ENCODE measurements at places on chromosomes 16 and 17.

GRCh38 chr17:43546319-43547188, at the start of gene ETV4:
TSS of gene ETV4 (minus strand) at chr17:43546340. CDS start at chr17:43545617, 723 bp downstream.
- peak; percentile 79 for DNase-seq

GRCh38 chr17:42809250-42809649, 10.6 kb downstream of the CNTD1 start:
- DNase-seq = peak; percentile 26

GRCh38 chr16:22687031-22687530, 126.9 kb upstream of the HS3ST2 start:
- DNase-seq = no peak

GRCh38 chr17:48735062-48735351, 6.5 kb upstream of the HOXB13 start:
- DNase-seq = no peak

DNA sequence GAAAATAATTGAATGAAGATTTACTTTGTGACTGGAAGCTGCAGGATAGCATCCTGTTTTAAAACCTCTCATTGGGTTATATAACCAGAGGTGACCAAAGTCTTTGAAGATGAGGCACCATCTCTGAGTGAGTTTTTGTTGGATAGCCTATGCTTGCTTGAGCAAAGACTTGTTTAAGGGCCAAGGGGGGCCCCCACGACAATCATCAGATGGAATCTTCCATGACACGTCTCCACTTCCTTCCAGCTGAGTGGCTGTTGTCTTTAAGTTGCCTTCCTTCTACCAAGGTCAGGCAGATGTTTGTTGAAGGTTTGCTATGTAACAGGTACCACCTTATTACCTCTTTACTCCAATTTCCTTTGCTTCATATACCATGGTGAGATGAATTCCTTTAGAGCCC, 188.8 kb downstream of the PRKCA start:
- no peak for DNase-seq

- DNase-seq = peak; percentile 2
Observed at GRCh38 chr17:58755577-58756245, at the start of gene PPM1E. TSS of gene PPM1E (plus strand) at chr17:58755854.

- no peak for DNase-seq
Observed at GRCh38 chr17:39933912-39934311, 6.4 kb downstream of the LRRC3C start.

DNA sequence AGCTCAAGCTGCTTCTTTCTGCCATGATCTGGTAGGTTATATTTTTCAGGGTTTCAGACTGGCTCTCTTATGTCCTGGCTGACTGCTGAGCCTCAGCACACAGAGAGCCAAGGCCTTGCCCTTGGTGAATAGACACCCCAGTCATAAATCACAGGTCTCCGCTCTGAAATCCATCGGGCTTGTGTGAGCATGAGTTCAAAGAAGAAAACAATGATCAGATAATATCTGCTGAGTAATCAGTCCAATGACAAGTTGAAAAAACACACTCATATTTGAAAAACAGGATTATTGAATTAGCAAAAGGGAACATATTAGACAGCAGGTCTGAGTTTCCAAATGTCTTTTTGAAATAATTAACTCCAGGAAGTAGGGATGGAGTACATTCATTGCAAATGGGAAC, 51.1 kb upstream of the NDRG4 start:
- DNase-seq = no peak

DNA sequence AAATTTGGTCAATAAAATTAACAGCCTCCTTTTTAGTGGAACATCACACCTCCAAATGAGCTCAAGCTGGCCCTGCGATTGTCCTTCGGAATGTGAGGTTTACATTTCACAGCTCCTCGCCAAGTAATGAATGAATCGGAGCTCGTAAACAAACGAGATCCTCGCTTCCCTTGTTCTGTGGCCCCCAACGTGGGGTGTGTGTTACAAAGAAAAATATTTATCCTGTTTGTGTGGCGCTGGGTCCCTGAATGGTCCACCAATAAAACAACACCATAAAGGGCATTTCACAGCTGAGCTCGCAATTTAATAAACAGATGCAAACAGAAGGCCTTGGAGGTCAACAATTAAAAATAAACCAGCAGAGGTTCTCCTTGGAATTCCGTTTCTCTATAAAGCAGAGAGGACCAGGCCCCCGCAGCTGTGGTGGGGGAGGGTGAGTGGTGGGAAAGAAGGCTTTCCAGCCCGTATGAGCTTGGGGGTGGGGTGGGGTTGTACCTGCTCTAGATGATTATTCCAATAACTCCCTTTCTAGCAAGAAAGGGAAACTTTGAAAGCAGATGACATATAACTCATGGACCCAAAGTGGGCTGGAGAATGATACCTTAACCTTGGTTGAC, 393.9 kb upstream of the SALL1 start:
- DNase-seq = no peak

DNA sequence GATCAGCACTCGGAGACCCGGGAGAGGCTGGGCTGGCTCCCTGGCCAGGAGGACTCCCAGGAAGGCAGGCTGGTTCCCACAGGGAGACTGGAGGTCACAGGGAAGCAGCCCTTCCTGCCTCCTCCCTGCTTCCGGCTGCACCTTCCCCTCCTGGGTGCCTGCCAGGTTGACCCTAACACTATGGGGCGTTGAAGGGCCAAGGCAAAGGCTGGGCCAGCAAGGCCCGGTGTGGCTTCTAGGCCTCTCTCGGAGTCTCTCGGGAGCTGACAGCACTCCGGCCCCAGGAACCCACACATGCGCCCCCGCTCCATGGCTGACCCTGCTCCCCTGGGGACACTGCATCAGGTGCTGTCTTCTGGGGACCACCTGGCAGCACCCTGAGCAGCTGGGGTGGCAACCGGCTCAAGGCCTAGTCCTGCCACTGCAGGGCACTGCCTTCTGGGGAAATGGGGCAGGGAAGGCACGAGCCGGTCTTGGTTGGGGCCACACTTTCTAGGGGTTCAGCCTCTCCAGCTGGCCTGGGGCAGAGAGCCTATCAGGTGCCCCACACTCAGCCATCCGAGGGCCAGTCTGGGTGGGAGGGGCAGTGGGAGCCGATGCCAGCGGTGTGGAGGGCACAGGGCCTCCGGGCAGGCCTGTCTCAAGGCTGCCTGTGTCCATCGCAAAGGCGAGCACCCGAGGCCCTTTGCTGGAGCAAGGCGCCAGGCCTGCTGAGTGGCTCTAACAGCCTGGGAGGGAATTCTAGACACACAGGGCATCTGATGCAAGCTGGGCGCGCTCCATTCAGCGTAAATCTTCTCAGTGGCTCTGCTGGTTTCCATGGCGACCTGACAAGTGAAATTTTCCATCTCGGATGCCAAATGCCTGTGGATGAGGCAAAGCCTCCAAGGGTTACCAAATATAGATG, 5.6 kb upstream of the MTSS2 start:
- peak; percentile 96 for DNase-seq

DNA sequence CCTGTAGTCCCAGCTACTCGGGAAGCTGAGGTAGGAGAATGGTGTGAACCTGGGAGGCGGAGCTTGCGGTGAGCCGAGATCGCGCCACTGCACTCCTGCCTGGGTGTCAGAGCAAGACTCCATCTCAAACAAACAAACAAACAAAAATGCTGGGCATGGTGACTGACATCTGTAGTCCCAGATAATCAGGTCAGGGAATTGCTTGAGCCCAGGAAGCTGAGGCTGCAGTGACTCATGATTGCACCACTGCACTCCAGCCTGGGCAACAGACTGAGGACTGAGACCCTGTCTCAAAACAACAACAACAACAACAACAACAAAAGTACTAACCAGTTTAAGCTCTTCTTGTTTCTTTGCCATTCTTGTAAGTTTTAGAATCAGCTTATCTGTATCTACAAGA, 383.0 kb upstream of the PMFBP1 start:
- DNase-seq = no peak

DNA sequence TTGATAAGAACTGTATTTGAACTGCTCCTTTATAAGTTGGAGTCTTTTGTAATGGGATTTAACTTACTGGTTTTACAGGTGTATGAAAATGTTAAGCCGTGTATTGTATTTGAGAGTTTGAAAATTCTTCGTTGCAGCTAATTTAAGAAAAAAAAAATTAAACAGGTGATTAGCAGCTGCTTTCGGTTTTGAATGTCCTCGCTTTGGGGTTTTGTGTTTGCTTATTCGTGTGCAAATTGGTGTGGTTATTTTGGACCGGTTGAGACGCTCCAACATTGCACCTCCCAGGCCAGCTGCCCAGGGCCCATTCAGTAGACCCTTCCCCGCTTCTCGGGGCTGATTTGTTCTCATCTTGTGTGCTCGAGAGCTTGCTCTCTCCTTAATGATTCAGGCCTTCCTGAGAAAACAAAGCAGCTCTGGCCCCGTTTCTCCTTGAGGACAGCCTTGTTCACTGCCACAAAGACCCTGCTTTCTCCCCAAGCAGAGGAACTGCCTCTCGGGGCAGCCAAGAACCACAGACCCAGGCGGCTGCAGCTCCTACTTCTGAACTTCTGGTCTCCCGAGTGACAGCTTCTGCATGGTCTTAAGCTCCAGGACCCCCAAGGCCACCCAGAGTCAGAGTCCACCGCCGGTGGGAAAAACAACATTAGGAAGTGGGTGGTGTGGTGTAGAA, 100.5 kb downstream of the MSI2 start:
- DNase-seq = no peak

DNA sequence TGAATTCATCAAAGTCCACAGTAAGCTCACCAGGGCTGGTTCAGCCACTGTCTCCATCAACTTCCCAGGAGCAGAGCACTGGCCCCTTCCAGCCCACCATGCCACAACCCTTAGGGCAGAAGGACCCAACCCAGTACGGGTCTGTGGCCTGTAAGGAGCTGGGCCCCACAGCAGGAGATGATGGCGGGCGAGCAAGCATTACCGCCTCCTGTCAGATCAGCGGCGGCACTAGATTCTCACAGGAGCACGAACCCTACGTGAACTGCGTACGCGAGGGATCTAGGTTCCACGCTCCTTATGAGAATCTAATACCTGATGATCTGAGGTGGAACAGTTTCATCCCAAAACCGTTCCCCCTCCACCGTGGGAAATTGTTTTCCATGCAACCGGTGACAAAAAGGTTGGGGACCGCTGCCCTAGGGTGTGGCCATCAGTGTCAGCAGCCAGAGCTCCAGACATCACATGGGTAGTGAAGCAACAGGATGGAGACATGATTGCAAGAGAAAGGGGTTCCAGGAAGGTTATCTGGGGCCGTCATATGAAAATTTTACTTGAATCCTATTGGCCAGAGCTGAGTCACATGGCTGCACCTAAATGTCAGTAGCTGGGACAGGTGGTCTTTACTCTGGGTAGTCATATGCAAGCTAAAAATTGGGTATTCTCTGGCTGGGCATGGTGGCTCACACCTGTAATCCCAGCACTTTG, 12.4 kb upstream of the SLC25A19 start:
- DNase-seq = no peak
